ENCODE measurements at places on chromosomes 5 and 9.

- DNase-seq = no peak
These were observed 4.4 kb downstream of the CRB2 start for GRCh38 chr9:123360161-123361085.

DNA sequence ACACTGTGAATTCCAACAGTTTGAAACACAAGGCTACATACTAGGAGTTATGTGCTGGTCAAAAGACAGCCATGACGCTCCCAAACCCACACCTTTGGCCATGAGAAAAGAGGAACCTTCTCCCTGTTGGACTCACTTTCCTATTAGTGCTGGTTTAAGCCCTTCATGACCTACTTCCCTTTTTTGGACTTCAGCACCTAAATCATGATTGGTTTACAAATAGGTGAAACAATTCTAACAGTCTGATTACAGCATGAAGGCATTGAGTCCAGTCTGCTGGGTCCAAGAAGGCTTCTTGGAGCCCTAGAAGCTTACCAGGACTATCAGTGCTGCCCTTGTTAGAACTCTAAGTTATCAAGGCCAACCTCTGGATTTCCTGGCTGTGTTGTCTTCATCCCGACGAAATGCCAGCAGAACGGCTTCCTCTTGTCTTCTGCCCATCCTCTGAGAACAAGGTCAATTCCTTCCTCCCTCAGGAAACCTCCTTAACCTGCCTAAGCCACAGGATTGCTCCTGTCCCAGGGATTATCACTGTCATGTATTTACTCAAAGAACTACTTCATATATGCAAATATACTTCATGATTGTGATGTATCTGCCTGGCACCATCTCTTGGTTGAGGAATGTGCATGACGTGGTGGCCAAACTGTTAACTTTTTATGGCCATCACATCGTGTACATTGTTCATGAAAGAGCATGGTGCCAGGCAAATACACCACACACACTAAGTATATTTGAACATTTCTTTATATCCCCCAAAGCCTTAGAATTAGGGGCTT is 83.6 kb downstream of the ANKH start:
- no peak for DNase-seq

DNA sequence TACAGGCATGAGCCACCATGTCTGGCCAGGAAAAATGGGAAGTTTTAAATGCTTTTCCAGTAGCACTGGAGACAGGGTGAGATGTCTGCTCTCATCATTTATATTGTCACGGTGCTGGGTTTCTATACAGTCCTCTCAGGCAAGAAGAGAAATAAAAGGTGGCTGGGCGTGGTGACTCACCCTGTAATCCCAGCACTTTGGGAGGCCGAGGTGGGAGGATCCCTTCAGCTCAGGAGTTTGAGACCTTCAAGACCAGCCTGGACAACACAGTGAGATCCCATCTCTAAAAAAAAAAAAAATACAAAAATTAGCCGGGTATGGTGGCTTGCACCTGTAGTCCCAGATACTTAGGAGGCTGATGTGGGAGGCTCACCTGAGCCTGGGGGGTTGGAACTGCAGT is 4.8 kb upstream of the GRIN1 start:
- DNase-seq = no peak

DNA sequence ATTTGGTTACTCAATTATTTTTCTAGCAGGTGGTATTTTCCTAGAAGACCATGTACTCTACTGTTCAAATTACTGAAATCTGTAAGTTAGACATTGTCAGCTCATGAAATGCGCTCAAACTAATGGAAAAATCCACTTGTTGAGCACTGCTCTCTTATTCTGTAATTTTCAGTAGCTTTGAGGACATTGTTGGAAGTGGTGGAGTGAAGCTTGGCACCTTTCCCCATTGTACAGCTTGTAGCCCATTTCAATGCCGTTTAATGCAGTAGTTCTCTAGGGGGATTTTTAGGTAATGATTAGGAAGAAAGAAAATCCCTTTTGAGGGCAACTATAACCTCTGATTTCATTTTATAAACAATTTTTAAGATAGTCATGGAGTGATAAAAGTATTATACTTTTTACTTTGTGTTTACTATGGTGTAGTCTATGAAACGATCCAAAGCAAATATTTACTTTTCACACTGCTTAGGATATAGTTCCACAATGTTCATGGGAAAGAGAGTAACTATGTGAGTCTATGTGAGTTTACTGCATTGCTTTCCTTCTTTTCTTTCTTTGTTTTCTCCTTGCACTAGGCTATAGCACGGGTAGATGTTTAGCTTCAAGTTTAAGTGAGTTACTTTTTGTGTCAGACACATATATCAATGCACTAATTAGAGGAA is 165.8 kb upstream of the ANKH start:
- no peak for DNase-seq

- no peak for DNase-seq
These were observed 131.7 kb upstream of the TARS1 start for GRCh38 chr5:33309068-33309467.

Measured in NCI-H187 treated with DMSO at 0.1 percent for 48 hours (cell line).